ENCODE measurements at places on chromosomes 7 and 10. TPM values are rescaled to one million over a fixed set of nuclear protein-coding genes. Genes with fewer than 3 reads are reported as not detected.

The FEZF1 gene
- total RNA-seq, result 0.67 TPM

DNA sequence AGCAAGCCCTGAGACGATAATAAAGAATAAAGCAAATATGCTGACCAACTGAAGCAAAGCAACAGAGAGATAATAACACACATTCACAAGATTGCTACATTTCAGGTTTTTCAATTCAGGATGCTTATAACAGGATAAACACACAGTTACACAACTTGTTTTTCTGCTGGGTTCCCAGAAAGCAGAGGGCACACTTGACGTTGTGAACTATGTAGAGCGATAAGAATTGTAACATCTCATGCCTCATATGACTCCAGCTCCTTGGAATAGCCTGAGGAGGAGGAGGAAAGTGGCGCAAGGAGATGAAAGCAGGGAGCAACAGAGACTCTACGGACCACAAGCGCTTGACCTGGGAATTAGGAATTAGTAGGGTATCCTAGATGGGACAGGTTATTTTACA lies 201.7 kb downstream of the SKAP2 start:
- no peak for DNase-seq

The CCDC126 gene
- 11.1 TPM for total RNA-seq

The PHKG1 gene
- total RNA-seq, result not detected

The NFE2L3 gene
- total RNA-seq, result 10.5 TPM

DNA sequence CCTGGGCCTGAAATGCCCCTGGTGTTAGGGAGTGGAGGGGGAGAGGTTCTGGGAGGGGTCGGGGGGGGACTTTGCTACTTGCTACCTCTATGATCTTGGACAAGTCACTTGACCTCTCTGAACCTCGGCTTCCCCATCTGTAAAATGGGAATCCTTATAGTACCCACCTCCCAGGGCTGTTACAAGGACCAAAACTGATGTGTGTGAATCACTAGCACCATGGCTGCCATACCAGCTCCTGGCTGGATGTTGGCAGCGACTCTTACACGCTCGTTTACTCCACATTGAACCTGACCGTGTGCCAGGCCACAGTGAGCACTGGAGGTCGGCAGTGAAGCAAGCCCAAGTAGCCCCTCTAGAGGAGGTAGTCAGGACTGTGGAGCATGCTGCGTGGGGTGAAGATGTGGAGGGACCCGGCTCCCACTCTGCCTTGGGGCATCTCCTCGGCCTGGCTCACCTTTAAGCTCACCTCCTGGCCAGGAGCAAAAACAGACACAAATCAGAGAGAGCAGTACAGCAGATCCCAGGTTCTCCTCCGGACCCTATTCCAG lies 28.9 kb downstream of the PPIF start:
- peak; percentile 40 for DNase-seq

DNA sequence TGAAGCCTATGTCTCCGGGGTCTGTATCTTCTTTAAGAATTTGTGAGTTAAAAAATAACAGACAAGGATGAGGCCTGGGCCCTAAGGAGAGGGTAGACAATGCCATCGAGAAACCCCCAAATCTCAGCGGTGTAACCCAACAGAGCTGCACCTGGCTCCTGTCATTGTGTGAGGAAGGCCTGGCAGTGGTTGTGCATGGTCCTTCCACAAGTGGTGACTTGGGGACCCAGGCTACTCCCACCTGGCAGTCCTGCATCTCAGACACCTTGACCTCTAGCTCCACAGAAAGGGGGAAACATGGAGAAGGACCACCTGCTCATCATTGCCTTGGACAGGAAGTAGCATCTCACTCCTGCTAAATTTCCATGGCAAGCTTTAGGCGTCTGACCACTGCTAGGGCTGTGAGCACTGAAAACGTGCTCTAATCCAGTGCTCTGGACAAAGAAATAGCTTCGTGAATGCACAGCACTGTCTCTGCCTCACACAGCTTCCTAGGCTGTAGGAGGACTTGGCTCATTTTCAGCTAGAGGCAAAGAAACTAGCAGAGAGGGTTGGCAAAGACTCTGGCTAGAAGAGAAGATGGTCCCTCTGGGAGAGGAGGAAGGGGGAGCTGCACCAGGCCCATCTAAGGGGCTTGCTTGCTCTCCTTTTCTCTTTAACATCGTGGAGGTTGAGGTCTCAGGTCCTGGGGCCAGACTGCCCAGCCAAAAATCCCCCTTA lies 273.9 kb upstream of the ZMIZ1 start:
- DNase-seq, result no peak

DNA sequence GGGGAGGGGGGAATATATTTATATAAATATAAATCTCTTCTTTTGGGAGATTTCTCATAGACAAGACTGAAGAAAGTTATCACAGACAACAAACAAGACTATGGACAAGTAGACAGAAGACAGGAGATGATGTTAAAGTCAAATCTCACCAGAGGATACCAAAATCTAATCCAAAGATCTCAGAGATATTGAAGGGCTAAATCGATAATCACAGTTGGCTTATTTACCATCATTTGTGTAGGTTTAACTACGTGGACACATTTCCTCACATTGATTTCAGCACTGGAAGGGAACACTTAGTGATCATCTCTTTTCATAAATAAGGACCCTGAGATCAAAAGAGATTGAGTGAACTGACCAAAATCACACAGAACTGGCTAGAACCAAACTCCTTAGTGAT lies 2.7 kb upstream of the INPP5F start:
- DNase-seq, result no peak

The SLC13A1 gene
- total RNA-seq, result 0.07 TPM

The CPN1 gene
- 0.52 TPM for total RNA-seq

The CFAP70 gene
- total RNA-seq, result 9.7 TPM

GRCh38 chr7:159191236-159191635 lies 46.6 kb upstream of the VIPR2 start:
- no peak for DNase-seq

The SEMA3D gene
- 87.6 TPM for total RNA-seq

The LANCL2 gene
- total RNA-seq, result 14.2 TPM

GRCh38 chr10:47230482-47230881 lies 69.5 kb upstream of the GDF10 start:
- DNase-seq, result no peak

- DNase-seq, result no peak
Measured at GRCh38 chr7:145481985-145482384, 634.6 kb upstream of the CNTNAP2 start.

DNA sequence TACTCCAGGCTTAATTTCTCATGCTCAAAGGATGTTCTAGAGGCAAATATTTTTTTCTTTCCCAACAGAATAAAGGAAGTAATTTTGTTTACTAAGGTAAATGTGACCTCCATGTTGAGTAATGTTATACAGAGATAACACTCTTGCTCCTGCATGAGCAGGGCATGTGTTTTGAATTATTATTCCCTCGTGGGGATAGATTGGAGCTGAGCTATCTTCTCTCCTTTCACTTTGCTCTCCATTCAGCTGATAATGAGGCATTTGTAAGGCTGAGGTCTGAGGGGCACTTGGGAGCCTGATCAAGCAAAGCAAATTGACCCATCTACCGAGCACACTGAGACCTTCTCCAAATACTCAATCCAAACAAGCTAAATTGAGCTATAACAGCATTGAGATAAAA lies 50.7 kb upstream of the GHITM start:
- DNase-seq, result no peak

GRCh38 chr10:2786251-2786650 lies 281.1 kb upstream of the PFKP start:
- no peak for DNase-seq

GRCh38 chr10:43390759-43391158 lies 18.2 kb downstream of the HNRNPF start:
- DNase-seq, result no peak

GRCh38 chr7:11212816-11213215 lies 239.1 kb downstream of the PHF14 start:
- no peak for DNase-seq

- DNase-seq, result peak; percentile 39
Measured at GRCh38 chr10:120477743-120478141, 20.7 kb downstream of the PLPP4 start.

The KCNMA1 gene
- total RNA-seq, result 27.9 TPM

DNA sequence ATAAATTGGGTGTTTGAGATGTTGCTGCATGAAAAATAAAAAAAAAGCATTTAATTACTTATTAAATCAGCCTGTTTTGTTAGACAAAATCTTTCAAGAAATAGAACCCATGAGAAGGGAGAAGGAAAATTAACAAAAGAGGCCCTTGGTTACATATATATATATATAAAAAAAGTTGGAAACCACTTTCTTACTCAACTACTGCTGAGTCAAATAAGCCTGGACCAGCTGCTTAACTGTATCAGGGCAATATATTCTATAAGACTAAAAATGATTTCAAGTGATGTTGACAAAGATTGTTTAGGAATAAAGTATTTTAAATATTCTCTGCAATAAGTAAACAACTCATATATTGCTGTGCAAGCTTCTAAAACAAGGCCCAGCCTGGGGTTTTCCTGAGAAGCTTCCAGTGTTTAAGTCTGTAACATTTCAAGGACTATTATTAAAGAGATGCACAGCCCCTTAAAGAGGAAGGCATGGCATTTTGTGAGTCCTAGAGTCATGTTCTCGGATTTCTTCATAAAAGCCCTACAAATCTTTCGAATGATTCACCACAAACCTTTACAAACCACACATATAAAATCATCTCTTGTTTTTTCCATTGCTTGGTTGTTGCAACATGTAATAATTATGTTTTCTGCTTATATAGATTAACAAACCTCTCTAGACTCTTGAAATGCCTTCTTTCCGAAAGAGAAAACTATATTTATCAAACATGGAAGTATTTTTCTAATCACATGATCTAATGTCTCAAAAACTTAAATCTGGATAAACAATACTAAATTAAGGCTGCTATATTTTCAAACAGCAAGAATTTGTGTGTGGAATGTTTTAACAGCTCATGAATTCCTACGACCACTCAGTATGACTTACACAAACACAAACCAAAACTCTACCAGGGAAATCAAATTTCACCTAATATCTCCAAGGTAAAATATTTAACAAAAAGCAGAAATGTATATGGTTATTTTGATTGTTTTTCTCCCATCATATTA lies 14.3 kb downstream of the JAZF1 start:
- DNase-seq, result no peak

The C10orf67 gene
- 0.17 TPM for total RNA-seq

DNA sequence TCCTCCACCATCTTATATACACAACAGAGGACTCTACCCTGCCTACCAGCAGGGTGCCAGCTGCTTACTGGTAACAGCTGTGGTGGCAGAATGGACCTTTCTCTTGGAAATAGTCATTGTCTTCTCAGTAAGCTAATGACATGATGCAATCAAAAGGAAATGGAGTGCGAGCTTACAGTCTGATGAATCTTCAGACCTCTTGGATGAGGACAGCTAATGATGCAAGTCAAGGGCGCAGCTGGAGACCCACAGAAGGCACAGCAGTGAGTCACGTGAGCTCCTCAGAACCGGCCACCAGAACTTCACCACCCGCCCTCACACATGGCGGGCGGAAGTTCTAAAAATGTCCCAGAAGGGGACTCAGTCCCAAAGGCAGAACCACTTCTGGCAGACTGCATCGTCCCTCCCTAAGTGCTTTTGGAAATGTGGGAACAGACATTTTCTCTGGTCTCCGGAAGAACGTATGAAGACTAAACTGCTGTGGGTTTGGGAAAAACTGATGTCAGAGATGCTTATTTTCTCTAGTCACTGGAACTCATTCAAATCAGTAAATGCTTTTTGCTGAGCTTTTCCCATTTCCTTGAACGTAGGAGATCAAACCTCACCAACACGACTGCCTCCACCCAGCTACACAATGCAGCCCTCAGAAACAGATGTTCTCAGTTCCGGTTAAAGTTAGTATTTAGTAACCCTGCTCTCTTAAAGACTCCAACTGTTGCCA lies 96.4 kb downstream of the FAS start:
- no peak for DNase-seq

GRCh38 chr10:26787362-26787761 lies 73.4 kb downstream of the ABI1 start:
- no peak for DNase-seq

DNA sequence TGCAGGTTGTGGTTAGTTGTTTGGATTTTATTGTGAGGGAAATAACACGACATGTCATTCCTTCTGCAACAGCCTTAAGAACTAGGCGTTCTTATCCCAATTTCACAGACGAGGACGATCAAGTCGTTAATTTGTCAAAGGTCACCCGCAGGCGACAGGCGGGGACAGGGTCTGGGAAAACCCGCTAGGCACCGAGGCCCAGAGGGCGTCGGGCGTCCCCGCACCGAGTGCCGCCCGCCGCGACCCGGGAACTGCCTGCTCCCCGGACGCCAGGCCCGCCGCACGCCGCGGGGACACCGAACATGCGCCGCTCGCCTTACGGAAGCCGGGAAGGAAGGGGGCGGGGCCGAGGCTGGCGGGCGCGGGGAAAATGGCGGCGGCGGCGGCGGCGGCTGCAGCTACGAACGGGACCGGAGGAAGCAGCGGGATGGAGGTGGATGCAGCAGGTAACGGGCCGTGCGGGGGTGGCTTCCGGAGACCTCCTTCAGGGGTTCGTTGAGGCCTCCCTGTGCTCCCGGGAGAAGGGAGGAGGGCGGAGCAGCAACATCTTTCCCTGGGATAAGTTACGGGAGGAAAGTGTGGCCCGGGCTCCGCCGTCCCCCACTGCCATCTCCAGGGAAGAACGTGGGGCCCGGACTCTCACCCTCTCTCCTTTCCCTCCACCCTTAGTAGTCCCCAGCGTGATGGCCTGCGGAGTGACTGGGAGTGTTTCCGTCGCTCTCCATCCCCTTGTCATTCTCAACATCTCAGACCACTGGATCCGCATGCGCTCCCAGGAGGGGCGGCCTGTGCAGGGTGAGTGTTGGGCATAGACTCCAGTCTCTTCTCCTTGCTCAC lies at the start of gene COPS6:
Gene COPS6 (plus strand): TSS at position 349 of the 837 bp plus-strand sequence. CDS start 22 bp downstream, at position 371.
- peak; percentile 89 for DNase-seq

The DKK1 gene
- 33.2 TPM for total RNA-seq

DNA sequence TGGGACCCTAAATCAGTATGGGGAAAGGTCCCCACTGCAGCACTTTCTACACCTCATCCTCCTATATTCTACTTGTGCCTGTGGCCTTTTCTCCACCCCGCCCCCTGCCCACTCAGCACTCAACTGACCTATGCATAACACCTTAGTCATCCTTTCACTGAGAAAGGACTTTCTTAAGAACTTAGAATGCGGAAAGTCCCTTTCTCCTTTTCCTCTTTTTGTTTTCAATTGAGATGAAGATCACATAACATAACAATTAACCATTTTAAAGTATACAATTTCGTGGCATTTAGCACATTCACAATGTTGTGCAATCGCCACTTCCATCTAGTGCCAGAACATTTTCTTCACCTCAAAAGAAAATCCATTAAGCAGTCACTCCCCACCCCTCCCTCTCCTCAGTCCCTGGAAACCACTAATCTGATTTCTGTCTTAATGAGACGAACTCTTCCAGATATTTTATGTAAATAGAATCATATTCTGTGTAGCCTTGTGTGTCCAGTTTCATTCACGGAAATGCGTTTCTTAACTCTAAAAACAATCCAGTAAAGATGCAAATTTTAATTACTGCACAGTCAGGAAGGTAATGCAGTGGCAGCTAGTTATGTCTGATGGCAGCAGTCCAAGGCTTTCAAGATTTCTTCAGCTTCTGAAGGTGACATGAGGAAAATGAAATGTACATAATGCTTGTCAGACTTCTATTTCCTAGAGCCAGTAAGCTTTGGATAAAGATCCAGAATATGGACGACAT lies 41.7 kb downstream of the FAS start:
- no peak for DNase-seq

The RP9 gene
- 21.2 TPM for total RNA-seq
